ENCODE measurements at places on chromosomes 6 and 20. TPM values are rescaled to one million over a fixed set of nuclear protein-coding genes. Genes with fewer than 3 reads are reported as not detected.
A peak's percentile ranks its signal among the peaks of the same experiment; 100 is the strongest.

- H3K36me3 ChIP-seq: no peaks in the 10 kb centered on the region
- no peaks in the 10 kb centered on the region for H3K27me3 ChIP-seq
- H3K27ac ChIP-seq: no peak overlapping the region
- no peak overlapping the region for H3K4me3 ChIP-seq
- peak; percentile 14 for DNase-seq
Observed at GRCh38 chr6:53734473-53735299, 60.1 kb upstream of the LRRC1 start.

DNA sequence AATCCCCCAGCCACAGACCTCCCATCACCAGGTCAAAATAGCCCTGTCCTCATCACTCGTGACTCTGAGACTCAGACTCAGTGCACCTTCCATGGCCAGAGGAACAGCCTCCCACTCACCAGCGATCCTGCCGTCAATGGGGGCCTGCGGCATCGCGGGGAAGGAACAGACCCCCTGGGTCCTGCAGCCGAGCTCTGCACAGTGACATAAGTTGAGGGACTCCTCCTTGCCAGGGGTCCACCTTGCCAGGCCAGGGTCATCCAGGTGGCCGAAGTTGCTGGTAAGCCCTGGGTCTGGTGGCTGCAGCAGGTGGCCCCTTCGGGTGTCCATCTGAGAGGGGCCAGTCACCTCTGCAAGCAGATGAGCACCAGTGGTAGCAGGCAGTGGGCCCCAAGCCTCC, 16.3 kb downstream of the ETV7 start:
- DNase-seq: no peak
- H3K4me1 ChIP-seq: no peaks in the 10 kb centered on the region
- H3K27ac ChIP-seq: no peak overlapping the region
- no peaks in the 10 kb centered on the region for H3K27me3 ChIP-seq
- H3K4me3 ChIP-seq: no peak overlapping the region
- H3K36me3 ChIP-seq: peaks cover 27% of the 10 kb centered on the region

GRCh38 chr6:26044140-26045064, 42.8 kb upstream of the HFE start:
- H3K4me3 ChIP-seq: peak overlapping the region; percentile 83
- peaks cover 2% of the 10 kb centered on the region for H3K36me3 ChIP-seq
- no peaks in the 10 kb centered on the region for H3K27me3 ChIP-seq
- peak; percentile 49 for DNase-seq
- H3K27ac ChIP-seq: peak overlapping the region; percentile 99
- peaks cover 43% of the 10 kb centered on the region for H3K4me1 ChIP-seq

DNA sequence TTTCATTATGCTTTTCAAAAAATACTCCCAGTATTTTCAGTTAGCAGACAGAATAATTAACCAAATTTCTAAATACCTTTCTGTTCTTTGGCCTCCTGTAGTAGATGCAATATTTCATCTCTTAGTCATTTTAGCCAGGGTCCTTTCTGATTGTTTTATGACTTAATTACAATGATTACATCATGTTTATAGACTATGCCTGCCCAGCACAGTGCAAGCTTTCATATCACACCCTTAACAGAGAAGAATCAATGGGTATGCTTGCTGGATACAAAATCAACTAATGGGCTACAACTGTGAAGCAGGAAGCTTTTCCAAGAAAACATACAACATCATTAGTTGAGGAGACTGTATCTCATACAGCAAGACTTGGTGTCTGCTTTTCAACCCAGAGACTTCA, 119.8 kb upstream of the NRSN1 start:
- no peaks in the 10 kb centered on the region for H3K36me3 ChIP-seq
- H3K27ac ChIP-seq: no peak overlapping the region
- no peaks in the 10 kb centered on the region for H3K4me1 ChIP-seq
- no peak overlapping the region for H3K4me3 ChIP-seq

GRCh38 chr20:45136911-45137310, 12.6 kb upstream of the WFDC12 start:
- peaks cover 14% of the 10 kb centered on the region for H3K27me3 ChIP-seq
- H3K27ac ChIP-seq: no peak overlapping the region
- no peak overlapping the region for H3K4me3 ChIP-seq

- no peaks in the 10 kb centered on the region for H3K27me3 ChIP-seq
- H3K27ac ChIP-seq: no peak overlapping the region
- no peak overlapping the region for H3K4me3 ChIP-seq
- peaks cover 17% of the 10 kb centered on the region for H3K4me1 ChIP-seq
- H3K36me3 ChIP-seq: peaks cover 45% of the 10 kb centered on the region
- no peak for DNase-seq
Observed at GRCh38 chr20:38937978-38938473, 11.8 kb downstream of the FAM83D start.

CASP8AP2 gene
- 49.6 TPM for total RNA-seq

CST5 gene
- total RNA-seq: not detected

DNA sequence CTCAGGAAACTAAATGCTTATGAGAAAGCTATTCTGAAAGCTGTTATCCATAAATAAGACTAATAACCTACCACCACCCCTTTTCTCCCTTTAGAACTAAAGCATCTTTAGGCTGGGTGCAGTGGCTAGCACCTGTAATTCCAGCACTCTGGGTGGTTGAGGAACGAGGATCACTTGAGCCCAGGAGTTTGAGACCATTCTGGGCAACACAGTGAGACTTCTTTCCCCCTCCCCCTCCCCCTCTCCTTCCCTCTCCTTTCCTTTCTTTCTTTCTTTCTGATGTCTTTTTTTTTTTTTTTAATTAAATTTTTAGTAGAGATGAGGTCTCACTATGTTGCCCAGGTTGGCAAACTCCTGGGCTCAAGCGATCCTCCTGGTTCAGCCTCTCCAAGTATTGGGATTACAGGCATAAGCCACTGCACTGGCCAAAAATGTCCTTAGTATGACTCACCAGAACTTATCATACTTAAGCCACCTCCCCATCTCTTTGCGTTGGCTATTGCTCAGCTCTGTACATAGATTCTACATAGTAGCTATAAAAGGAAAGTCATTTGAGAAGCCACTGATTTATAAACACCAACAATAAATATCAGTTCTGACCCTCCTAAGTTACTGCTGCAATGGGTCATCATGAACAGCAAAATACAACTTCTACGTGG, 54.8 kb upstream of the SPDEF start:
- H3K27me3 ChIP-seq: no peaks in the 10 kb centered on the region
- H3K4me1 ChIP-seq: peaks cover 12% of the 10 kb centered on the region
- H3K4me3 ChIP-seq: no peak overlapping the region
- DNase-seq: no peak
- peaks cover 5% of the 10 kb centered on the region for H3K36me3 ChIP-seq

GRCh38 chr6:89509777-89510281, 76.9 kb downstream of the ANKRD6 start:
- peaks cover 3% of the 10 kb centered on the region for H3K27me3 ChIP-seq
- no peaks in the 10 kb centered on the region for H3K4me1 ChIP-seq
- no peak for DNase-seq
- H3K4me3 ChIP-seq: no peak overlapping the region

RAMACL gene
- total RNA-seq: 0.32 TPM

DNA sequence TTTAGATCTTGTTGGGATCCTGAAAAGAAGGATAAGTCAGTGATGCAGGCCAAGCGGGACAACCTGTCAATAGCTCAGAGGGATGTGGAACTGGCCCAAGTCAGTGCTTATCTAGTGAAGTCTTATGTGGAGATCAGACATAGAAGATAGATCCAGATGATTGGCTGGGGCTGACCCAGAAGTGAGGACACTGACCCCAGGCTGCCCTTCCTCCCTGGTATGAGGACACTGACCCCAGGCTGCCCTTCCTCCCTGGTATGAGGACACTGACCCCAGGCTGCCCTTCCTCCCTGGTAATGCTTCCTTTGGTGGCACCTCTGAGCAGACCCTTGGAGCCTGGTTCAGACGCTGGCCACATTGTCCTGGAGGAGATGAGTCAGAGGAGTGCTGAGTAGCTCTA, 159.7 kb downstream of the PHACTR3 start:
- no peaks in the 10 kb centered on the region for H3K4me1 ChIP-seq
- H3K27ac ChIP-seq: no peak overlapping the region
- DNase-seq: no peak
- H3K4me3 ChIP-seq: no peak overlapping the region
- no peaks in the 10 kb centered on the region for H3K27me3 ChIP-seq

FILIP1 gene
- 0.04 TPM for total RNA-seq

NCOA5 gene
- total RNA-seq: 30.9 TPM

DNA sequence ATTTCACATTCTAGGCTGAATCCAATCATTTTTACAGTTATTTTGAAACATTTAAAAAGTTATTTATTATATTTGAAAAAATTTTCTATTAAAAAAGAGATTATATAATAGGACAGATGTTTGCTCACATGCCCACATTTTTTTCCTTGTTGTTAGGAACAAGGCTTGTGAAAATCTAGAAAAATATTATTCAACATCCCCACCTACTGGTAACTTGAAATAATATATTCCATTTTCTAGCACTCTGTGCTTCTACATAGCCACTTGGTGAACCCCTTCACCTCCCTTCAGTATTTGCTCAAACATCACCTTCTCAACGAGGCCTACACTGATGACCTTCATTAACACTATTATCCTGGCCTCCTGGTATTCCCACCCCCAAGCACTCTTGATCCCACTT, 18.3 kb upstream of the GPRC6A start:
- no peak for DNase-seq
- H3K4me3 ChIP-seq: no peak overlapping the region
- H3K4me1 ChIP-seq: no peaks in the 10 kb centered on the region
- no peak overlapping the region for H3K27ac ChIP-seq
- H3K27me3 ChIP-seq: peaks cover 4% of the 10 kb centered on the region
- H3K36me3 ChIP-seq: no peaks in the 10 kb centered on the region

PSMG4 gene
- 21.5 TPM for total RNA-seq

PHF3 gene
- total RNA-seq: 57.5 TPM

DNA sequence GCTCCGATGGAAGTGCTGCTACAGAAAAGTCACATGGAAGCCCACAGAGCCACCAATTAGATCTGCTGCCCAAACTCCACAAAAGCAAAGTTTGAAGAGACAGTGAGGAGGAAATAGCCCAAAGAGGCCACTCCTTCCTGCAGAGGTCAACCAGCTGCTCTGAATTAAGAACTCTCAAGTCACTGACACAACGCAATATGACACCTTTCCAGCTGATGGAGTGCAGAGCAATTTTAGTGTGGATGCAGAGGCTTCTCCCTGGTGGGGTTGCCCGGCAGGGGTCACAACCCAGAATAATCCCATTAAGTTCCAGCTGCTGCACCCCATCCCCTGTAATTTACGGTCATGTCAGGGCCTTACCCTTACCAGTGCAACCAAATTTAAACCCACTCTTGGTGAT, 361.9 kb upstream of the JARID2 start:
- no peaks in the 10 kb centered on the region for H3K36me3 ChIP-seq
- H3K27ac ChIP-seq: no peak overlapping the region
- H3K4me3 ChIP-seq: no peak overlapping the region
- no peaks in the 10 kb centered on the region for H3K27me3 ChIP-seq

DNA sequence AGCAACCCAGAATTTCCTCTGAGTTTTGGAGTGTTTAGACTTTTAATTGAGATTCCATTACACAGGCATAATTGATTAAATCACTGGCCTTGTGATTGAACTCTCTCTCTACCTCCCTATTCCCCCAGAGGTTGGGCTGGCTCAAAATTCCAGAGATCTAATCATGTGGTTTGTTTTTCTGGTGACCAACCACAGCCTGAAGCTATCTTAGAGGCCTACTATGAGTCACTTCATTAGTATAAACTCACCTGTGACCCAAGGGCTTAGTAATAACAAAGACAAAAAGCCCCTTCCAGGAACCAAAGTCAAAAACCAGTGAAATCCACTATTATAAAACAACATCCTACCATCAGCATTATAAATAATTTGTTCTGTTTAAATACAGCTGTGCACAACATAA, 992.5 kb upstream of the CITED2 start:
- H3K27me3 ChIP-seq: no peaks in the 10 kb centered on the region
- H3K4me3 ChIP-seq: no peak overlapping the region
- H3K27ac ChIP-seq: no peak overlapping the region

- DNase-seq: no peak
- peaks cover 3% of the 10 kb centered on the region for H3K4me1 ChIP-seq
- H3K36me3 ChIP-seq: no peaks in the 10 kb centered on the region
- H3K27me3 ChIP-seq: no peaks in the 10 kb centered on the region
- H3K27ac ChIP-seq: no peak overlapping the region
Observed at GRCh38 chr6:25916789-25917490, 13.6 kb downstream of the SLC17A2 start.

- peaks cover 11% of the 10 kb centered on the region for H3K36me3 ChIP-seq
- peaks cover 20% of the 10 kb centered on the region for H3K4me1 ChIP-seq
- peak overlapping the region; percentile 78 for H3K4me3 ChIP-seq
- H3K27ac ChIP-seq: peak overlapping the region; percentile 69
Observed at GRCh38 chr20:25389858-25390537, 637 bp downstream of the ABHD12 start.

GRCh38 chr6:144675231-144675861, 390.2 kb downstream of the UTRN start:
- H3K27ac ChIP-seq: peak overlapping the region; percentile 71
- peak; percentile 43 for DNase-seq
- no peaks in the 10 kb centered on the region for H3K27me3 ChIP-seq

PSORS1C1 gene
- total RNA-seq: not detected

- H3K27me3 ChIP-seq: peaks cover 14% of the 10 kb centered on the region
- H3K4me1 ChIP-seq: peaks cover 6% of the 10 kb centered on the region
- no peaks in the 10 kb centered on the region for H3K36me3 ChIP-seq
- no peak overlapping the region for H3K4me3 ChIP-seq
- H3K27ac ChIP-seq: no peak overlapping the region
Observed at GRCh38 chr6:37565267-37566110, 65.8 kb upstream of the CCDC167 start.

DNA sequence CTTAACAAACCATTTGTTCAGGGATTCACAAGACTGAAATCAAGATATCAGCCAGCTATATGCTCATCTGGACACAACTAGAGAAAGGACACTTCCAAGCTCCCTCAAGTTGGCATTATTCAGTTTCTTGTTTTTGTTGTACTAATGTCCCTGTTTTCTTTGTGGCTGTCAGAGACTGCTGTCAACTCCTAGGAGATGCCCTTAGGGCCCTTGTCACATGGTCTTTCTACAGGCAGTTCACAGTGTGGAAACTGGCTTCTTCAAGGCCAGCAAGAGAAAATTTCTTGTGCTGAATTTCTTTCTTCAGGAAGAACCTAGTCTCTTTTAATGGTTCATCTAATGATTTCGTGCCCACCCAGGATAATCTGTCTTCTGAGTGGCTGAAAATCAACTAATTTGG, 677.2 kb upstream of the MAN1A1 start:
- DNase-seq: no peak
- H3K27me3 ChIP-seq: no peaks in the 10 kb centered on the region
- no peak overlapping the region for H3K27ac ChIP-seq
- H3K4me3 ChIP-seq: no peak overlapping the region
- no peaks in the 10 kb centered on the region for H3K4me1 ChIP-seq

OVOL2 gene
- total RNA-seq: not detected

DNA sequence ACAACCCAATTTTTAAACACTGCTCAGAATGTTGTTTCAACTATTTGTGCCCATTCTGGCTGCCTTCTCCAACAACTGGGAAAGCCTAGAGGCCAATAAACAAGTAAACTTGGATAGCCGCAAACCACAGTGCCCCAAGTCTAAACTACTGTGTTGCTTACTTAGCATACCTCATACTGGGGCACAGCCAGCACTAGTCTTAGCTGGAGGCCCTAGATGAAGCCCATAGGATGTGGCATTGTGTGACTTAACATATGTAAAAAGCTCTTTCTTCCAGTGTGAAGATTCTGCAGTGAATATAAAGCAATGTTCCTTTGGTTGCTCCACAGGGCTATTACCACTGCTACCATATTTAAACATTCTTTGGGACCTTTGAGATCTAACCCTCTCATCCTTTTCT, 564.3 kb upstream of the NRSN1 start:
- no peaks in the 10 kb centered on the region for H3K36me3 ChIP-seq
- no peak overlapping the region for H3K4me3 ChIP-seq
- no peaks in the 10 kb centered on the region for H3K4me1 ChIP-seq
- H3K27me3 ChIP-seq: no peaks in the 10 kb centered on the region
- no peak for DNase-seq

Data from activated CD4-positive, alpha-beta T cell treated with anti-CD3 and anti-CD28 coated beads, Interleukin-2, amount 10 ng/mL, durations not matched to agents 7 days and 5 days (primary cell).